ENCODE measurements at places on chromosomes 7 and 10. TPM values are rescaled to one million over a fixed set of nuclear protein-coding genes. Genes with fewer than 3 reads are reported as not detected.
A peak's percentile ranks its signal among the peaks of the same experiment; 100 is the strongest.

- H3K4me1 ChIP-seq, result peaks cover 6% of the 10 kb centered on the region
- no peak for DNase-seq
- H3K4me3 ChIP-seq, result no peak overlapping the region
- peaks cover 96% of the 10 kb centered on the region for H3K36me3 ChIP-seq
- no peaks in the 10 kb centered on the region for H3K27me3 ChIP-seq
Observed at GRCh38 chr7:128767475-128768110, 8.0 kb downstream of the OPN1SW start.

- H3K4me1 ChIP-seq, result no peaks in the 10 kb centered on the region
- H3K27ac ChIP-seq, result no peak overlapping the region
- no peak overlapping the region for H3K4me3 ChIP-seq
- no peak for DNase-seq
Observed at GRCh38 chr7:20601121-20601520, 14.3 kb upstream of the ABCB5 start.

- H3K27me3 ChIP-seq, result no peaks in the 10 kb centered on the region
- H3K27ac ChIP-seq, result peak overlapping the region; percentile 56
- no peaks in the 10 kb centered on the region for H3K36me3 ChIP-seq
- no peak for DNase-seq
- peaks cover 40% of the 10 kb centered on the region for H3K4me1 ChIP-seq
Observed at GRCh38 chr10:78541481-78542140, 507.9 kb downstream of the RPS24 start.

- H3K27me3 ChIP-seq, result no peaks in the 10 kb centered on the region
- no peak overlapping the region for H3K4me3 ChIP-seq
- H3K36me3 ChIP-seq, result no peaks in the 10 kb centered on the region
- DNase-seq, result no peak
- no peak overlapping the region for H3K27ac ChIP-seq
Observed at GRCh38 chr7:27424749-27425148, 182.1 kb downstream of the EVX1 start.

- H3K27me3 ChIP-seq, result no peaks in the 10 kb centered on the region
- no peak overlapping the region for H3K27ac ChIP-seq
- H3K36me3 ChIP-seq, result no peaks in the 10 kb centered on the region
- DNase-seq, result peak; percentile 80
- no peak overlapping the region for H3K4me3 ChIP-seq
- no peaks in the 10 kb centered on the region for H3K4me1 ChIP-seq
Observed at GRCh38 chr10:112314822-112315474, 31.7 kb downstream of the TECTB start.

DNA sequence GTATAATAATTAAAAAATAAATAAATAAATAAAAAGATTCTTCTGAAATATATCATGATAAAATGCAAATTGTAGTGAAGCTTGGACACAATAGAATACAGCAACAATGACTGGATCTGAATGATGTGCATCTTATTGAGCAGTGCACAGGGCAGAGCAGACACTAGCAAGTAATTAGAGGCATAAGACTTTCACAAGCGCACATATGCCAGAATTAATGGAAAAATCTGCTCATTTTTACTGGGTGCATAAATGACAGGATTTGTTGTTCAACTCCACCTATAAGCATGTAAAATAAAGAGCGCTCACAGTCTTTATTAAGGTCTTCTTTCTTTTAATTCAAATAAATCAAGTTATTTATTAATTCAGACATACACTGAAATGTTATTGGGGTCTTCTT, 125.0 kb downstream of the DPY19L1 start:
- DNase-seq, result no peak
- no peak overlapping the region for H3K4me3 ChIP-seq
- no peaks in the 10 kb centered on the region for H3K27me3 ChIP-seq
- H3K27ac ChIP-seq, result no peak overlapping the region
- H3K36me3 ChIP-seq, result no peaks in the 10 kb centered on the region

DNA sequence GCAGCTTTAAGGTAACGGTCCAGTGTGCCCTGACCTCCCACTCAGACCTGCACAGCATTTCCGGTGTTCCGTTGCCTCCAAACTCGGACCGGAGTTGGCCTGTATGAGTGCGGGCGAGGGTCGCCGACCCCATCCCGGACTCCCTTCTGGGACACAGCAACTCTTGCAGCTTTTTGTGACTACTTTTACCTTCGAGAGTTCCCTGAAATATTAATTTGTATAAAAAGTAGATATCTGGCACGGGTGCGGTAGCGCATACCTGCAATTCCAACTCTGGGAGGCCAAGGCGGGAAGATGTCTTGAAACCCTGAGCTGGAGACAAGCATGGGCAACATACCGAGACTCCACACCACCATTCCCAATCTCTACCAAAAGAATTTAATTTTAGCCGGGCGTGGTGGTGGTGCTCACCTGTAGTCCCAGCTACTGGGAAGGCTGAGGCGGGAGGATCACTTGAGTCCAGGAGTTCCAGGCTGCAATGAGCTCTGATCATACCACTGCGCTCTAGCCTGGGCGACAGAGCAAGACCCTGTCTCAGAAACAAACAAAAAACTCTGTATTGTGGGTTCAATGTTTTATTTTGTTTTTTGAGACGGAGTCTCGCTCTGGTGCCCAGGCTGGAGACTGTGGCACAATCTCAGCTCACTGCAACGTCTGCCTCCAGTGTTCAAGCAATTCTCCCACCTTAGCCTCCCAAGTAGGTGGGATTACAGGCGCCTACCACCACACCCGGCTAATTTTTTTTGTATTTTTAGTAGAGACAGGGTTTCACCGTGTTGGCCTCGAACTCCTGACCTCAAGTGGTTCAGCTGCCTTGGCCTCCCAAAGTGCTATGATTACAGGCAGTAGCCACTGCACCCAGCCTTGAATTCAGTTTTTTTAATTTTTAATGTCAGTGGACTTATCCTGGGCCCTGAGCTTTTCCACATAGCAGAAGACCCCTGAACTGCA, 1.1 kb upstream of the PPP1R35 start:
- H3K27ac ChIP-seq, result peak overlapping the region; percentile 95
- peaks cover 26% of the 10 kb centered on the region for H3K4me1 ChIP-seq
- H3K4me3 ChIP-seq, result peak overlapping the region; percentile 84
- H3K27me3 ChIP-seq, result no peaks in the 10 kb centered on the region

GRCh38 chr10:103729851-103730250, 125.5 kb downstream of the SH3PXD2A start:
- DNase-seq, result no peak
- no peak overlapping the region for H3K27ac ChIP-seq
- no peaks in the 10 kb centered on the region for H3K36me3 ChIP-seq
- H3K4me3 ChIP-seq, result no peak overlapping the region

- DNase-seq, result no peak
- no peaks in the 10 kb centered on the region for H3K27me3 ChIP-seq
- no peak overlapping the region for H3K27ac ChIP-seq
Observed at GRCh38 chr7:23410446-23411183, 59.7 kb downstream of the IGF2BP3 start.

DNA sequence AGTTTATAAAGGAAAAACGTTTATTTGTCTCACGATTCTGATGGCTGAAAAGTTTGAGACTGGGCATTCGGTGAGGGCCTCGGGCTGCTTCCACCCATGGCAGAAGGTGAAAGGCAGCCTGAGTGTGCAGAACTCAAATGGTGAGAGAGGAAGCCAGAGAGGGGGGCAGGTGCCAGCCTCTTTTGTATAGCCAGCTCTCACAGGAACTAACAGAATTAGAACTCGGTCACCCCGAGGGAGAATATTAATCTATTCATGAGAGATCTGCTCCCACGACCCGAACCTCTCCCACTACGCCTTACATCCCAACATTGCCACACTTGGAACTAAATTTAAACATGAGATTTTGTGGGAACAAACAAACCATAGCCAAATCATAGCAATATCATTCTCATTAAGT, 112.6 kb downstream of the ZPBP start:
- no peak overlapping the region for H3K4me3 ChIP-seq
- no peaks in the 10 kb centered on the region for H3K4me1 ChIP-seq
- H3K27me3 ChIP-seq, result no peaks in the 10 kb centered on the region
- H3K36me3 ChIP-seq, result no peaks in the 10 kb centered on the region

DNA sequence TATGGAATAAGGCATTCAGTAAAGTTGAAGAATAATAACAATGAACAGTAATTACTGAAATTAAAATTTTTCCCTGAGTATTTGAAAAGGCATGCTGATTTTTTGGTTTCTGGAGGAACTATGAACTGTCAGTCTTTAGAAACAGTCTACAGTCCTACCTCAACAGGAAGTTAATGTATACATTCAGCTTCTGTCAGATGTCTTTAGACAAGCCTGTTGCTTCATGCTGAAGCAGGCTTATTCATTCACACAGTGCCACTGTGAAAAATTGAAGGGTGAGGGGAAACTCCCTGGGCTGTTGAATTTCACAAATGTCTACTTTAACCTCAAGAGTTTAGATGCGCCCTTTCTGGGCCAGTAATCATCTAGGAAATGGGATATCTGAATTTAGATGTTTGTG, 3.5 kb downstream of the NRF1 start:
- peaks cover 65% of the 10 kb centered on the region for H3K4me1 ChIP-seq
- no peak overlapping the region for H3K4me3 ChIP-seq
- H3K27ac ChIP-seq, result no peak overlapping the region
- H3K27me3 ChIP-seq, result no peaks in the 10 kb centered on the region
- no peaks in the 10 kb centered on the region for H3K36me3 ChIP-seq

- no peaks in the 10 kb centered on the region for H3K27me3 ChIP-seq
- no peak overlapping the region for H3K27ac ChIP-seq
- H3K36me3 ChIP-seq, result no peaks in the 10 kb centered on the region
- no peaks in the 10 kb centered on the region for H3K4me1 ChIP-seq
Observed at GRCh38 chr7:66837007-66837406, 84.0 kb upstream of the TMEM248 start.

DNA sequence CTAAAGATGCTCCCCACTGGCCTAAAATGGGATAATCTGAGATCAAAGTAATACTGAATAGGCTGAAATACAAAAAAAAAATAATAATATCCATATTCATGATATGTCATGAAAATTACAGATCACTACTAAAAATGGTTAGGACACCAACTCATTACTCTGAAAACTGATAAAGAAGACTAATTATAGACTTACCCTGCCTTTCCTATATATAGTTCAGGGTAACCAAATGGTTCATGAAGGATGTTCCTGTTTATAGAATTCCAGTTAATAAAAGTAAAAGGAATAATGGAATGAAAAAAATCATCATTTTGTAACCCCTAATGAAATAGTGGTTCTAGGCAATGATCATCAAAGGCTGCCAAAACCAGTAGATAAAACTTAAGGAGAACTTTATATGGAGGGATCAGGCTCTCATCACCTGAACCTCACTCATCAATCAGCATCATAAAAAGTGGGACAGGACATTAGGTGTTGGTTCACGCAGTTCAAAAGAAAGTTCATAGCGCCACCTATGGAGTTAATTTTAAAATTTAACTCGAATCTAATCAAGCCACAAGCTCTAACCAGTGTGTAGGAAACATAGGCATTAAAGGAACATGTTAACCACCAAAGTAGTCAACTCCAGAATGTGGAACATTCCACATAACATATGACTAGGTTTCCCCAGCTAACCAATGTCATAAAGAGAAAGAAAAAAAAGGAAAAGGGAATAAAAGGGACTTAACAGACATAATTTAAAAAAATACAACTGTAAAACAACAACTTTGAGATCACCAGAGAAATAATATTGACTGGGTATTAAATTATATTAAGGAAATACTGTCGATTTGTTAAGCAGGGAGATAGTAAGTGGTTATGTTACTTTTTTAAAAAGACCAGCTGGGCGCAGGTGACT, 35.7 kb downstream of the P4HA1 start:
- no peak for DNase-seq
- H3K27ac ChIP-seq, result no peak overlapping the region
- H3K4me3 ChIP-seq, result no peak overlapping the region
- no peaks in the 10 kb centered on the region for H3K27me3 ChIP-seq
- H3K4me1 ChIP-seq, result no peaks in the 10 kb centered on the region

DNA sequence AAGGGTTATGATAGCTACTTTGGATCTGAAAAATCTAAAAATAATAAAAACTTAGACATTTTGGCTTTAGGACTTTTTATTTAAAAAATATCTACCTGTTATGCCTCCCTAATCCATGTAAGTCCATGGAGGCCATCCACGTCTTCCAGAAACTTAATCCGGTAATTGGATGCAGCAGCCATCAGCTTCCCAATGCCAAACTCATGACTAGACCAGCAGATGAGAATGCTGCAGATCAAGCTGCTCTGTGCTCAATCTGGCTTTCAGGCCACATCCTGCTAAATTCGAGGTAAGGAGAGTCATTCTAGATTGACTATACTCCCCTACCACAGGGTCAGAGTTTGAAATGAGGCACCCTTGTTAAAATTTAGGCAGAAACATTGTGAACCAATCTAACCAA, 168.5 kb upstream of the TCERG1L start:
- peaks cover 3% of the 10 kb centered on the region for H3K27me3 ChIP-seq
- H3K4me1 ChIP-seq, result no peaks in the 10 kb centered on the region
- H3K27ac ChIP-seq, result no peak overlapping the region
- no peaks in the 10 kb centered on the region for H3K36me3 ChIP-seq

GRCh38 chr10:78066012-78066411, 32.3 kb downstream of the RPS24 start:
- H3K36me3 ChIP-seq, result no peaks in the 10 kb centered on the region
- H3K4me3 ChIP-seq, result no peak overlapping the region
- no peak overlapping the region for H3K27ac ChIP-seq
- no peak for DNase-seq

- H3K4me1 ChIP-seq, result peaks cover 21% of the 10 kb centered on the region
- no peak for DNase-seq
- H3K27ac ChIP-seq, result peak overlapping the region; percentile 78
- H3K36me3 ChIP-seq, result no peaks in the 10 kb centered on the region
- H3K4me3 ChIP-seq, result no peak overlapping the region
Observed at GRCh38 chr10:73967022-73967429, 30.9 kb upstream of the VCL start.

- H3K36me3 ChIP-seq, result no peaks in the 10 kb centered on the region
- H3K4me3 ChIP-seq, result no peak overlapping the region
- no peaks in the 10 kb centered on the region for H3K4me1 ChIP-seq
- H3K27ac ChIP-seq, result no peak overlapping the region
- DNase-seq, result no peak
Observed at GRCh38 chr10:9596368-9596920, 1421.2 kb upstream of the CELF2 start.

DNA sequence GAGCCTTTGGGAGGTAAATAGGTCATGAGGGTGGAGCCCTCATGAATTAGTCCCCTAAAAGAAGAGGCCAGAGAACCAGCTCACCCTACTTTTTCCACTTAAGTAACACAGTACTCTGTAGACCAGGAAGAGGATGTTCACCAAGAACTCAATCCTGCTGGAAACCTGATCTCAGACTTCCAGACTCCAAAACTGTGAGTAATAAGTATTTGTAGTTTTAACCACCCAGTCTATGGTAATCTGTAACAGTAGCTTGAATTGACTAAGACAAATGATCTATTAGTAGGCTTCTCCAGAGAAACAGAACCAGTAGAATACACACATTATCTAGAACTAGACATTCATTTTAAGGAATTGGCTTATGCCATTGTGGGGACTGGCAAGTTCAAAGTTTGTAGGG, 51.5 kb downstream of the ANKMY2 start:
- no peak overlapping the region for H3K4me3 ChIP-seq
- DNase-seq, result no peak
- no peaks in the 10 kb centered on the region for H3K4me1 ChIP-seq
- no peak overlapping the region for H3K27ac ChIP-seq
- no peaks in the 10 kb centered on the region for H3K27me3 ChIP-seq

GRCh38 chr7:42605406-42606192, 306.3 kb downstream of the C7orf25 start:
- H3K4me3 ChIP-seq, result no peak overlapping the region
- H3K27ac ChIP-seq, result no peak overlapping the region
- no peak for DNase-seq
- no peaks in the 10 kb centered on the region for H3K36me3 ChIP-seq
- no peaks in the 10 kb centered on the region for H3K27me3 ChIP-seq

Gene IKZF1
- total RNA-seq, result 61.9 TPM

Gene PTPRN2
- total RNA-seq, result 6.8 TPM

Gene CALD1
- 140 TPM for total RNA-seq

Gene PNLIPRP1
- total RNA-seq, result not detected

Data from lower lobe of right lung (tissue), 2 donors.